Spinal cord (tissue), 10 donors: ENCODE measurements at places on chromosomes 3 and 15. TPM values are rescaled to one million over a fixed set of nuclear protein-coding genes. Genes with fewer than 3 reads are reported as not detected.

Gene KCNH8
- 8.7 TPM for polyA plus RNA-seq

Gene PLSCR2
- polyA plus RNA-seq = 0.30 TPM

Gene RBP2
- 0.38 TPM for polyA plus RNA-seq

Gene TMEM266
- 13.3 TPM for polyA plus RNA-seq

GRCh38 chr15:99016680-99017321 lies 9.2 kb upstream of the PGPEP1L start:
- no peak for DNase-seq

GRCh38 chr3:120741837-120742197 lies 499 bp downstream of the RABL3 start:
- DNase-seq = no peak

DNA sequence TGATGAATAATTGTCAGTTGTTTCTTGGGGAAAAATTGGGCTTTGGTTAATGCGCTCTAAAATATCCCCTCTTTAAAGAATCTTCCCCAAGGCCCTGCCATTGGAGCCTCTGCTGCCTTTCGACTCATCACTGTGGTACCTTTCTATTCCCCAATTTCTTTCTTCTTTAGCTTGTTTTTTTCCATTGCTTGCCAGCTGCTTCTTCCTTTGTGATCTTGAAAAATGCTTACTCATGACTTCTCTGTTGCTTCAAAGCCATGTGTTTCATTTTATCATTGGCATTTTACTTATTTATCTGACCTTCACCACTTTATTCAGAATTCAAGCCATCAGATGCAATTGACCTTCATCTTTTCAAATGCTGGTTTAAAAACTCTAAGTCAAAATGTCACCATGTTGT lies 84.4 kb downstream of the SV2B start:
- no peak for DNase-seq

DNA sequence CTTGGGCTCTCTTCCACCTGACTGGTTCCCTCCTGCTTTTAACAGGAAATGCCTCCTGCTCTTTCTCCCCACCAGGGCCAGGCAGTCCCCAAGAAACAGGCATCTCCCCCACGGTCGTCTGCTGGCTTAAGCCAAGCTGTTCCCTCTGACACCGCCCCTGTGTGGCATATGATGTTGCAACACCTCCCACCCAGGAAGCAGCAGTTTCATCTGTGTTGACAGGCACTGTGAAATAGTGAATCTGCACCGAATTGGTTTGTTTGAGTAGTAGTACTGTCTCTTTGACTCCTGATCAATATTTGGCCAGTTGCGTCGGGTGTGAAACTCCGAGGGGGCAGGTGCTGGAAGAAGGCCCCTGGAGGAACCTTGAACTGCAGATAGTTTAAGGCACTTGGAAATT lies 188.8 kb downstream of the FEZF2 start:
- no peak for DNase-seq

GRCh38 chr15:100310513-100311153 lies 31.1 kb downstream of the ADAMTS17 start:
- no peak for DNase-seq

DNA sequence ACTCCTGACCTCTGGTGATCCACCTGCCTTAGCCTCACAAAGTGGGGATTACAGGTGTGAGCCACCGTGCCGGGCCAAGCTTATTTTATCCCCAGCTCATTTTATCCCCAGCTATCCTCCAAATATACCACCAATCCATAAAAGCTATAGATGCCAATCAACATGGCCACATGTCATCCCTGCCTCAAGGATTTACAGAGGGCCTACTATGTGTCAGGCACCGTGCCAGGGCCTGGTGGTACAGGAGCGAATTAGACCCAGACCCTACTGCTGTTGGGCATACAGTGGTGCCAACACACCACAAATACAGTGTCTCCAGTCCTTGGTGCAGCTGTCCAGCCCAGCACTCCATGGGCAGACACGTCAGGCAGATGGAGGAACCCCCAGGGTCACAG lies 73.4 kb downstream of the SCN5A start:
- no peak for DNase-seq

GRCh38 chr3:56347219-56347871 lies 120.9 kb downstream of the ERC2 start:
- DNase-seq = no peak

DNA sequence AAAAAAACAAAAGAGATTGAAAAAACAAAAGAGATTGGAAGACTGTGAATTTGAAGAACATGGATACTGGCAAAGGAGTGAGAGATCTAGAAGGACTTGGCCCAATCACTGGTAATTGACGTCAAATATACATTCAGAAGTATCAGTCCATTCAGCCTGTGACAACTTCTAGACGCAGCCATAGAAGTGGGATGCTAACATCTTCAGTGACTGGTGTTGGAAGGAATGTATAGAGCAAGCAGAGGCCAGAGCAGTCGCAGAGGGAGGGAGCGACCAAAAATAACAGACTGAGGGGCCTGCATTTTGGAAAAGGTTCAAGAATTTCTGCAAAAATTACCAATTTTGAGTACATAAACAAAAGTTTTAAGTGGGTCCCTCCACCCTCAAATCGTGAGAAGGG lies 473.3 kb downstream of the CADM2 start:
- no peak for DNase-seq

DNA sequence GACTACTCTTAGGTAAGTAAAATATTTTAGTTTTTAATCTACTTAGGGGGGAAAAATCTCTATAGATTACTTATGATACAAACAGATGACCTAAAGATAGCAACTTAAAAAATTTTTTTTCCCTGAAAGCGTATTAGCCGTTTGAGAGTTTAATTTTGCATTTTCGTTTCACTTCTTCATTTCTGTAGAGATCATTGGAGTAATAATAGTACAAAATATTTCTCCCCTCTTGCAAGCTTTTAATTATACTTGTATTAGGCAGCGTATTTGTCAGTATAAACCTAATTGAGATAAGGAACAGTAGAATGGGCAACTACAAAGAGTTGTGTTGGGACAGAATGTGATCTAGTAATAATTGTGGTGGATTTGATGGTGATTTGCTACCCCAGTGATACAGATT lies 10.3 kb downstream of the SKIL start:
- DNase-seq = no peak

DNA sequence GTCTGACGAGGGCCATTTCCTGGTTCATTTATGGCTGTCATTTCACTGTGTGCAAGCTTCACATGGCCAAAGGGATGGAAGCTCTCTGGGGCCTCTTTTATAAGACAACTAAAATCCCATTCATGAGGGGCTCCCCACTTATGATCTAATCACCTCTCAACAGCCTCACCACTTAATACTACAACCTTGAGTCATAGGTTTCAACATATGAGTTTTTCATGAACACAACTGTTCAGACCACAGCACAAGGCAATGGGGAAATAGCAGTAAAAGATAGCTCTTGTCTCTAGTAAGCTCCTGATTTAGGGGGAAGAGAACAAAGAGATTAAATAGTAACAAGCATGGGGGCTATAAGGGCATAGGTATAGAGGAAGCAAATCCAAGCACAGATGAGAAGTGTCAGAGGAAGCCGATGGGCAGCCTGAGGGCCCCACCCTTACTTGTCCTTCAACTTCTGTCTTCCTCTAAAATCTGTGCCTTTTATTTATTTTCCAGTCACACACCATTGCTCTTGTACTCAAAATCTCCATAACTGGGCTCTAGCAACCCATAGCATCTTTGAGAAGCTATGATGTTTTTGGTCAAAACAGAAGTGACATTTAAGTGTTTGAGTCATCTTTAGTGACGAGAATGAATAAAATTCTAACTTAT lies 329.1 kb downstream of the UNC13C start:
- no peak for DNase-seq

DNA sequence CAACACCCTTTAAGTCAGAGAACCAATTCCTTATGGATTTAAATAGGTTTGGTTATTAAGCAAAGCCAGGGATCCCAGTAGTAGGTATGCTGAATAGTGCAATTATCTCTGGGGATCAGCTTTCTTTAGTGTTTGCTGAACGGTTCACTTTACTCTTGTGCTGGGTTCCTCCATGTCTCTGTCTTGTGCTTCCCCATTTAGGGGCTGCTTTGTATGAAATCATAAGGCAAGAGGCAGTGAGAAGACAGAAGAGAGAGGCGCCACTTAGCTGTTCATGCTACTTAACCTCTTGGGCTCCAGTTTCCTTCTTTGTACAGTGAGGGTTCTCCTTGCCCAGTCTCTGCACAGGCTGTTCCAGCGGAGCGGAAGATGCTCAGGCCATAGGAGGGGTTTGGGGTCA lies 3.5 kb downstream of the ST6GAL1 start:
- DNase-seq = no peak

GRCh38 chr15:66290007-66290406 lies 3.4 kb upstream of the DIS3L start:
- no peak for DNase-seq

- no peak for DNase-seq
Measured at GRCh38 chr15:50676799-50677483, 9.7 kb downstream of the TRPM7 start.

DNA sequence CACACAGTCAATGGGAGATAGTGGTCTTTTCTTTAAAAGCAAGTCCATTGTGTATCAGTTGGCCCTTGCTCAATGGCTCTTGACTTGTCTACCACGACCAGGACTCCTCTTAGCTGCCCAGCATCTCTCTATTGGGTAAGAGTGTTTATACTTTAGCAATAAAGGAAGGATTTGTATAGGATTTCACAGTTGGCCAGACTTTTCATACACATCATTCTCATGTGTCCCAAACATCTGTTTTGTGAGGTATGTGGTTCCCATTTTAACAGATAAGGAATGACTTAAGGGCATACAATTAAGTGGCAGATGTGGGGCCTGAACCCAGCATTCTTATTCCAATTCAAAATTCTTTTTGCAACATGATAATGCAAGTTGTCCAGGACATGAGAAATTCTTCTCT lies 191.5 kb downstream of the CHST2 start:
- DNase-seq = no peak
